ENCODE measurements at places on chromosomes 16 and 17.

GRCh38 chr16:46739934-46740333, 8.2 kb downstream of the MYLK3 start:
- DNase-seq = no peak

GRCh38 chr16:56013962-56014552, 138.9 kb upstream of the CES5A start:
- peak; percentile 3 for DNase-seq

- DNase-seq = no peak
Measured at GRCh38 chr17:916315-916714, 63.3 kb downstream of the NXN start.

GRCh38 chr17:33992113-33992512, 263.0 kb upstream of the CCL2 start:
- DNase-seq = no peak

DNA sequence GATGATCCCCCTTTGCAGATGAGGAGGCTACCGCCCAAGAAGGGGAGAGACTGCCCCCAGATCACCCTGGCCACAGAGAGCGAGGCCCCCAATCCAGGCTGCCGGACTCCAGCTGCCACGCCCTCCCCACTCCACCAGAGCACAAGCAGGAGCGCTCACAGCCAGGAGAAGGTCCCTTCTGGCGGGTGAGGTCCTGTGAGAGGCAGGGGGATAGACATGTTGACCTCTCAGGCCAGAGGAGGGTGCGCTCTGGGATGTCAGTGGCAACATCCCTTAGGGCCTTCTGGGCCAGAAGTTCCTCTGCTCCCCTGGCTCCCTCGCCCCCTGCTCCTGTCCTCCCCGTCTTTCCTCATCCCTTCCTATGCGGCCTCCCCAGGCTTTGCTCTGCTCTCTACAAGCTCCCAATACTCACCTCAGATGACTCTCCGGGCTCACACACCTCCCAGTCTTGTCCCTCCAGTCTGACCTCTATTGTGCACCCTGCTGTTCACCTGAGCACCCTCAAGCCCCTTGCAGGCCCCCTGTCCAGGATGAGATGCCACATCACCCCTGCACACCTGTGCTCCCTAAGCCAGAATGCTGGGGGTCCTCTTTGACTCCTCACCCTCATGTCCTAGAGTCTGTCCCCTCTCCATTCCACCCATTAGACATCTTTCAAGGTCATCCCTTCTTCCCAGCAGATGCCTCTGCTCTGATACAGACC, 5.0 kb upstream of the NXPH3 start:
- DNase-seq = no peak

DNA sequence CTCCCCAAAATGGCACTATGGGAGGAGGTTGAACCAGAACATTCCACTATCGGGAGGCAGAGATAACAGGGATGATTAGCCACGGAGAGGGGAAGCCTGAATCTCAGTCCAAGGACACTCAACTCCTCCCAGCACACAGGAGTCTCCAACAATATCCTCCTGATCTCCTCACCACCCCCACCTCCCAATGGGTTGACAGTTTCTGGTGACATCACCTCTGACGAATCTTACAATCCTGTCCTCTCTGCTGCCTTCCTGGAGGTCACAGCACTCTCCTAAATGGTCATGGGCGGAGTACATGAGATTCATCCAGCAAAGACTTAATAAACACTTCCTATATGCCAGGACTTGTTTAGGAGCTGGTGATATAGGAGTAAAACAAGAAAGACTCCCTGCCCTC, 80.9 kb downstream of the SLC6A2 start:
- no peak for DNase-seq

- DNase-seq = no peak
Measured at GRCh38 chr17:49574945-49575678, 559 bp upstream of the NXPH3 start.

GRCh38 chr16:50083996-50084395, 18.2 kb downstream of the HEATR3 start:
- no peak for DNase-seq

- DNase-seq = no peak
Measured at GRCh38 chr16:60788631-60789030, 1247.6 kb downstream of the CDH8 start.

DNA sequence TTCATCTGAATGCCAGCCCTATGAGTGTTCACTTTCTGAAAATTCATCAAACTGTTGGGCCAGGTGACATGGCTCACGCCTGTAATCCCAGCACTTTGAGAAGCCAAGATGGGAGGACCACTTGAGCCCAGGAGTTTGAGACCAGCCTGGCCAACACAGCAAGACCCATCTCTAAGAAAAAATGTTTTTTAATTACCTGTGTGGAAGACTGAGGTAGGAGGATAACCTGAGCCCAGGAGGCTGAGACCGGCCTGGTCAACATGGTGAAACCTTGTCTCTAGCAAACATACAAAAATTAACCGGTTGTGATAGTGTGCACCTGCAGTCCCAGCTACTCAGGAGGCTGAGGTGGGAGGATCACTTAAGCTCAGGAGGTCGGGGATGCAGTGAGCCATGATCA, 10.3 kb downstream of the MYH11 start:
- no peak for DNase-seq

DNA sequence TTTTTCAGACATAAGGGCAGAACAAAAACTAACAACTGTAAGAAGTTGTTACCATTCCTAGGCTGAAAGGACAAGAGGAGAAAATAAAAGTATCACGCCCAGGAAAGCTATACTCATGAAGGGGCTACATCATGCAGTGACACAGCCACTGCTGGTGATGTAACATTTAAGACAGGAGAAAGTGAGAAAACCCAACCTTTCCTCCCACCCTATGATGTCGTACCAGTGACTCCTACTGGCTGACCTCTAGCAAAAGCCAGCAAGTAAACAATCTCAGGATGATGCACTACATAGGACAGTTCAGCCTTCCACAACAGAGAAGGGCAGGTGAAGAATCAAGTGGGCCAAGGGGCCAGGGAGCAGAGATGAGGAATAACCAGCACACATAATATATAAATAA, 14.0 kb upstream of the OR1E2 start:
- no peak for DNase-seq

- DNase-seq = no peak
Measured at GRCh38 chr16:24258791-24259190, 2.7 kb downstream of the CACNG3 start.
